ENCODE measurements at places on chromosomes 6 and 20. TPM values are rescaled to one million over a fixed set of nuclear protein-coding genes. Genes with fewer than 3 reads are reported as not detected.

- DNase-seq, result no peak
Measured at GRCh38 chr6:88566746-88567534, 396.5 kb downstream of the RNGTT start.

DNA sequence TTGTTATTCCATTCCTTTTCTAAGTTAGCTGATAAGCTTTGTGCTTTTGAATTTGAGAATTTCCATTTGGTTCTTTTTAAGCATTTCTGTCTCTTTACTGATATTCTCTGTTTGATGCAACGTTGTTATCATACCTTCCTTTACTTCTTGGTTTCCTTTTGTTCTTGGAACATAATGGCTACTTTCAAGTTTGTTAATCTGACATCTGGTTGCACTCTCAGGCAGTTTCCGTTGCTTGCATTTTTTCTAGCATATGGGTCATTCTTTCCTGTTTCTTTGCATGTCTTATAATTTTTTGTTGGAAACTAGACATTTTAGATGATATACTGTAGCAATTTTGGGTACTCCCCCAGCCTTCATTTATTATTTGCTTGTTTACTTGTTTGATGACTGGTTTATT, 12.5 kb downstream of the CDC5L start:
- no peak for DNase-seq

- no peak for DNase-seq
Measured at GRCh38 chr6:155949256-155949655, 493.6 kb upstream of the NOX3 start.

DNA sequence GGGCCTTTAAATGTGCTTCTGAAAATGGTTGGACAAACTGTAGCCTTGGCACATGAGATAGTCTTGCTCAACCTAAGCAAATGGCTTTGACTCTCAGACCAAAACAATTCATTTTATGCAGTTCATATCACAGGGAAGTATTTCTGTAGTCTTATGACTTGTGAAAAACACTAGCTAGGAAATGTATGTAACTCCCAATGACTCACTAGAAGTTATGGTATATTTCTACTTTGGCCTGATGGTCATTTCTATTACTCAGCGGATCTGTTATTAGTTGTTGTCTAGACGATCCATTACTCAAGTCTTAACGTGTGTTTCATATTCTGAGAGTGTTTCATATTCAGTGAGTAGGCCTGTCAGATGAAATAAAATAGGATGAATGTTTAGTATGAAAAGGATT, 1333.5 kb downstream of the KHDRBS2 start:
- DNase-seq, result no peak

DNA sequence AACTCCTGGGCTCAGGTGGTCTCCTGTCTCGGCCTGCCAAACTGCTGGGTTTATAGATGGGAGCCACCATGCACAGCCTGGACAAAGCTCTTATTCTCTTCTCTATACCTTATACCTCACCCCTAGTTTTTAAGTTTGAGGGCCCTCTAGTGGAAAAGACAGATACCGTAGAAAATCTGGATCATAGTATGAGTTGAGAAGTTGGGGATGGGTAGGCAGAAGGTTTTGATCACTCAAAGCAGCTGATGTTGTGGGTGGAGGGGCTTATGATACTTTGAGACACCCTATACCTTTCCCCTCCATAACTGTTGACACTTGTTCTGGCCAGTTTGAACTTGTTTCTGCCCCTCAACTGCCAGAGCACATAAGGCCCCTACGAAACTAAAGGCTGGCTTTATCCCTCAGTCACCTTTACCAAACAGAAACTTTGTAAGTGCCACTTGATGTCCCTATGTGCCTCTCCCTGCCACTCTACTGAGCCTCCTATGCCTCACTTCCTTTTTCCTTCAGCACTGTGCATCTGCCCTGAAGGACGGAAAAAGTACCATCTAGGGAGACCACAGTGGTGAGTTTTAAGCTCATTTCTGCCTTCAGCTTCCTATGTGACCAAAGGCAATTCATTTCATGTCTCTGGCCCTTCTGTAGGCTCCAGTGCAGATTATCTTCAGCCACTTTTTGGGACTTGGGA, 28.6 kb downstream of the RALY start:
- DNase-seq, result no peak

DNAH8 gene
- total RNA-seq, result 0.12 TPM

SLCO4A1 gene
- 79.2 TPM for total RNA-seq

Measured in activated CD8-positive, alpha-beta memory T cell treated with anti-CD3 and anti-CD28 coated beads, Interleukin-2, amount 10 ng/mL, durations not matched to agents 7 days and 5 days (primary cell).